Pons (tissue), 1 donor: ENCODE measurements at places on chromosomes 2 and 18.

- peak; percentile 4 for DNase-seq
These were observed 34.9 kb downstream of the FAM110C start for GRCh38 chr2:11248-11941.

DNA sequence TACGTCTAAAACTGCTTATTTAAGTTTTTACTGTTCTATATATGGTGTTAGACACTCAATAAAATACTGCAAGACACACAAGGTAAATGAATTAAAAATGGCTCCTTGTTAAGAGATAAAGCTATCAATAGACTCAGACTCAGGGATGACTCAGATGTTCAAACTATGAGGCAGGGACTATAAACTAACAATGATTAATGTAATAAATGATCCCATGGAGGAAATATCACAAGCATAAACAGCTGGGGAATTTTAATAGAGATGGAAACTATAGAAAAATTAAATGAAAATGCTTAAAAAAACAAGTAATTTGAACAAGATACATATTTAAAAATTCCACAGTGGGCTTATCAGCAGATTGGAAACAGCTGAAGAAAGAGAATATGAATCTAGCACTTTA is 650.8 kb downstream of the DCDC2C start:
- no peak for DNase-seq

DNA sequence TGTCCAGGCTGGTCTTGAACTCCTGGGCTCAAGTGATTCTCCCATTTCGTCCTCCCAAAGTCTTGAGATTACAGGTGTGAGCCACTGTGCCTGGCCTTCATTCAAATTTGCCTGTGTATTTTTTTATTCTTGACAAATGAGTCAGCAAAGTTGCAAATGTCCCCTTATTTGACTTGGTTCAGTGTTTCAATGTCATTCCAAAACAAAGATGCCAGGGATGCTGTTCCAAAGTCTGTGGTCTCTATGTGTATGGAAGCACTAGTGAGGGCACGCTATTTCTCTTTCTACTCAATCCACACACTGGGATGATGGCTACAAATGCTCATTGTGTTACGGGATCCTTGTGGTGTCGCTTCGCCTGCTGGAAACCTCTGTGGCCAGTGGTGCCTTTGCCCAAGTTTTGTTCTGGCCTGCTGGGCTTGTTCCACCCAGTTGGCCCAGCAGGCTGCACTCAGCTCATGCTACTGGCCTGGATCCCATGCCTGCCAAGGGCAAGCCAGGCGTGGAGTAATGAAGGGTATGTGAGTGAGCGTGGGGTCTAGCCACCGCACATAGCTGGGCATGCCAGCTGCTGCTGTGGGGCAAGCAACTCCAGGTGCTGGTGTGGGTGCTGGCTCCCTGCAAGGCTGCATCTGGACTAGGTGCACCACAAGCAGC is 35.6 kb downstream of the FBXO48 start:
- no peak for DNase-seq

GRCh38 chr2:193549661-193550060 is 1354.9 kb upstream of the TMEFF2 start:
- DNase-seq: no peak

DNA sequence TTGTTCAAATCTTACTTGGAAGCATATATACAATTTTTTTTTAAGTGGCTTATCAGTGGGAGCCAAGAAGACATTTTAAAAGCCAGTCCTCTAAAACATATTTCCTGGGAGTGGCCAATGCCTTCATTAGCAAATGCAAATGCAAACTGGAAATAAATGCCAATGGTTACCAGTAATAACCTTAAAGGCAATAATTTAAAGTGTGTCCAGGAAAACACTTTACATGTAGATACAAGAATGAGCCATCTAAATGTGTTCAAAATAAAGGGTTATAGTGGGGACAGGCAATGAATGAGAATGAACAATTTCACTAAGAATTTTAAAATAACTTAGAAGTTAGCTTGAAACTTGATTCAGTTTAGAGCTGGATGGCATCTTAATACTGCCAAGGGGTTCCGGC is 64.2 kb downstream of the FARSB start:
- no peak for DNase-seq
